Stimulated activated CD8-positive, alpha-beta memory T cell treated with anti-CD3 and anti-CD28 coated beads, Interleukin-12 subunit alpha, Interleukin-12 subunit beta, amount 100 ng/mL, for 1 hour (primary cell): ENCODE measurements at places on chromosomes 7 and 10.

DNA sequence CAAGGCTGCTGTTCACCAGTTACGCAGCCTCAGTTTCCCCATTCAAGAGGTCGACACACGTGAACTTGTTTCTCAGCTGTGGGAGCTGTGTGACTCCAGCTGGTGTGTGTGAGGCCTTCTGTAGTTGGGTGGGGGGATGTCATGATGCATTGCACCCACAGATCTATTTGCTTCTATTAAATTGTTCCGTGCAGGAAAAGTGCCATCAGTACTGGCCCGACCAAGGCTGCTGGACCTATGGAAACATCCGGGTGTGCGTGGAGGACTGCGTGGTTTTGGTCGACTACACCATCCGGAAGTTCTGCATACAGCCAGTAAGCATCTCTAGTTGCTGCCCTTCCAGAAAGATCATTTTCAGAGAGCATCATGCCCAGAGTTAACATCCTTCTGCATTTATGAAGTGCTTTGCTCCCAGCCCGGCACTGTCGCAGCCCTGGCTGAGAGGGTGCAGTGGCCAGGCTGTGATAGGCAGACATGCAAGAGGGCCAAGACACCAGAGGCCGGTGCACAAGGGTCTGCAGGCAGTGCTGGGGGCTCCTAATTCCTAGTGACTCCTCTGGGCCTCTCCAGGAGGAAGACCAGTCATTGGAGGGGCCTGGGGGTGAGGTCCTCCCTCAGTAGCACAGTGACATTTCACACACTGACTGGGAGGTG is 60.2 kb downstream of the MKI67 start:
- no peak for DNase-seq

DNA sequence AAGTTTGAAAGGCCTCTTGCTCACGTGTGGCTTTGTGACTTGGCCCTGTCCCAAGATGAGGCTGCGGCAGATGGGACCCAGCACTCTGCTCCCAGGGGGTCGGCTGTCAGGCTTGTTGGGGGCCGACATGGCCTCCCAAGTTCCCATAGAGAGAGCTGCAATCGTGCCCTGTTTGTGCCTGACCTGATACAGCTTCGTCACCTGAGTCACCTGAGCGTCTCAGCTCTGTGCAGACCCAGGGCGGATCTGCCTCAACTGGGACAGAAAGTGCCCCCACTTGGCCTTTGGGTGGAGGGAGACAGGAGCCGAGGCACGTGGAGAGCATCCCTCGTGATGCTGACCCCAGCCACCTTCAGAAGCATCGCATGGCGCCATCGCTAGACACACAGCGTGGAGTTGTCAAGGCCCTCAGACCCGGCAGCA is 21.7 kb downstream of the PAPOLB start:
- DNase-seq: no peak

DNA sequence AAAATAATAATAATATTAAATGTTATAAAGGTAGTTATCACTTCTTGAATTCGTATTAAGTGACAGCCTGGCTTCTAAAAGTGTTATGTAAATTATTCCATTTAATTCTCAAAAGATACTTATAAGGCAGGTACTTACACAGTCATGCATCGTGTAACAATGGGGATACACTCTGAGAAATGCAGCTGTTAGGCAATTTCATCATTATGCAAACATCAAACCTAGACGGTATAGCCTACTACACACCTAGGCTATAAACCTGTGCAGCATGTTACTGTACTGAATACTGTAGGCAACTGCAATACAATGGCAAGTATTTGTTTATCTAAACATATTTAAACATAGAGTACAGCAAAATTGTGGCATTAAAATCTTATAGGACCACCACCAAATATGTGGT is 1.5 kb downstream of the IFIT1 start:
- DNase-seq: no peak

- no peak for DNase-seq
These were observed 102.5 kb downstream of the ACTR3B start for GRCh38 chr7:152862006-152862405.

GRCh38 chr7:135257-135653 is 57.1 kb upstream of the FAM20C start:
- DNase-seq: no peak

- DNase-seq: no peak
These were observed 39.5 kb downstream of the DIP2C start for GRCh38 chr10:649798-650440.

DNA sequence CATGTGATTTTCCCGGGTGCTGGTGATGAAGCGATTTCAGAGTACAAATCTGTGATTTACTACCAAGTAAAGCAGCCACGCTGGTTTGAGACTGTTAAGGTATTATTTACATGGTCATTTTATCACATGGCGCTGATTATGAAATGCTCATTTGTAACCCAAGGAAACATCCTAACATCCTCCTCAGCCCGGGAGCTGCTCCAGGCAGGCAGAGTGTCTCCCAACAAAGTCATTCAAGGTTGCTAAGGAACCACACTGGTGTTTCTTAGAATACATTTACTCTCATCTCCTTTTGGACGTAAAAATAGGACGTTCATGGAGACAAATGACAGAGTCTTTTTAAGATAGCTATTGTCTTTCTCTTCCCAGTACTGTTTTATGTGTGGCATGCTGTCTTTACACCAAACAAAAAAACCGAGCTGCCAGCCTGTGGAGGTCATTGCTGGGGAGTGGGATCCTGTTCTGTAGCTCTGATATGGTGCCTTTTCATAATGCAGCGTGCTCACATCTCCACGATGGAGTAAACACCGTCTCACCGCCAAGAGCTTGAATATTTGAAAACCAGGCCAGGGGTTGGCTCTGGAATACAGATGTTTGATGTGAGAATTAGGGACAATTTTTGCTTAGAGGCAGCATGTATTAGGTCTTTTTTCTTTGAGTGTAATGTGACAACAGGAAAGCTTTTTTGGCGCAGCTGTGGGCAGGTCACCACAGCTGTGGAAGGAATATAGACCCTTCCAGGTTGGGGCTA is 119.6 kb downstream of the DOCK1 start:
- DNase-seq: no peak

DNA sequence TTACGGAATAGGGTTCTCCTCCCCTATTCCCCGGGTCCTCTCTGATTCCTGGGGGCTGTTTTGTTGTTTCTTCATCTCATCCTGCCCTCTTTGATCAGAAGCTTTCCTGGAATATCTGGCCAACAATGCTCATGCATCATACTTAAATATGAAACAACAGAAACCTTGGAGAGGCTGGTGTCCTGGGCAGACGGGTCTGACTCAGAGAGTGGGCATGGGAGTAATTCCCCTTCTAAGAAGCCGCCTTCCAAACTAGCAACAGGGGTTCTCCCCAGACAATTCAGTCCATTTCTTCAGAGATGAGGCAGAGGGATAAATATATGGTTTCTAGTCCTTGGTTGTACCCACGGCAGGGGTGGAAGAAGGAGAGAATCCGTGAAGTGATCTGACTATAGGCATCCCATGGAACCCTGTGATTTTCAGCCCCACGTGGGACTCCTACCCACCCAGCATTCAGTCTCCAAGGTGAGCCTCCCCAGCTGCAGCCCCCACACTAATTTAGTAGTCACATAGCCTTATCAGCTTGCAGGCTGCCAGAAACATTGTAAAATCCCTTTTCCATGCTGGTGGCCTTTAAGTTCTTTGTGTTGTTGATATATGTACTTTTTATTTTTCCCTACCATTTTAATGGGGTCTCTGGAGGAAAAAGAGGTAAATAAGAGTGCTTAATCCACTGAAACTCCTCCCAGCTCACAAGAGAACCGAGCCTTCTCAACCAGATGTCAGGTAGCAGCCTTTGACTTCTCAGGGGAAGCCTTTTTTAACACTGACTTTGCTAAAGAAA is 119.2 kb downstream of the SFMBT2 start:
- no peak for DNase-seq

- no peak for DNase-seq
These were observed 63.7 kb downstream of the PRKG1 start for GRCh38 chr10:51137756-51138529.

DNA sequence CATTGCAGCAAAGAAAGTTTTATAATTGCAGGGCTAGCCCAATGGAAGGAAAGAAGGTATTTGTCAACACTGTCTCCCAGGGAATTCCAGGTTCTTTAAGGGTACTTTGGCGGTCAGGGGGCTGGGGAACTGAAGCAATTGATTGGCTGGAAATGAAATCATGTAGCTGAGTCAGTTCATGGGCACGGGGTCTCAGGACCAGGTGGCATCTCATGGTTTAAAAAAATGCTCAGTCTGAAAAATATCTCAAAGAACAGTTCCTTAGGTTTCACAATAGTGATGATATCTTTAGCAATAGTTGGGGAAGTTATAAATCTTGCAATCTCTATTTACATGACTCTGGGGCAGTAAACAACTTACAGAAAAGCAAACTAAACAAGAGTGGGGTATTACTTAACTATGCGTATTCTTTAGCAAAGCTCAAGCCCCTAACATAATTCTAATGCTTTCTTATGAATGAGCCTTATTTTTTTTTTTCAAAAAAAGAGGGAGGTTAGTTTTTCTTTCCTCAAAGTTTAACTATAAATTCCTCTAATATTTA is 376.9 kb upstream of the NRG3 start:
- DNase-seq: no peak

- no peak for DNase-seq
These were observed 24.1 kb downstream of the CFAP46 start for GRCh38 chr10:132918264-132918616.

GRCh38 chr10:12975266-12975665 is 26.2 kb downstream of the CCDC3 start:
- no peak for DNase-seq

- no peak for DNase-seq
These were observed 54.6 kb downstream of the HTR5A start for GRCh38 chr7:155124706-155125105.

- no peak for DNase-seq
These were observed 13.5 kb upstream of the ELMO1 start for GRCh38 chr7:37462138-37462537.

GRCh38 chr7:31308652-31309051 is 31.9 kb downstream of the NEUROD6 start:
- no peak for DNase-seq
